ENCODE measurements at places on chromosomes 3 and 15.
A peak's percentile ranks its signal among the peaks of the same experiment; 100 is the strongest.

GRCh38 chr15:62847900-62848489 lies 194.6 kb upstream of the TPM1 start:
- peak; percentile 42 for DNase-seq

- DNase-seq, result no peak
These were observed 58.8 kb downstream of the NCEH1 start for GRCh38 chr3:172651936-172652625.

DNA sequence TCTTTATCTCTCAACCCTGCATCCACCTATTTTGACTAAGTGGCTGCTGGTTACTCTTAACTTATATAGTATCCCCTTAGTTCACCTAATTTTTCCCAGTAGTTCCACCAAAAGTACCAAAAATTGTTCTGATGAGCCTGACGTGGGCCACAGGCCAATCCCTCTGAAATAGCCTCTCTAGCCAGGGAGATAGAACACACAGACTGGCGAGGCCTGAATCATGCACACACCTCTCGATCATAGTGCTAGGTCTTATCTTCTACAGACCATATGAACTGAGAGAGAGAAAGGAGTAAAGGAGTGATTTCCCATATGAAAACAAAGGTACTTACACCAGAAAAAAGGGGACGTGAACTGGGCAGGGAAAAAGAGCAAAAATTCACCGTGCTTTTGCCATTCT lies 72.5 kb upstream of the ADAMTS9 start:
- no peak for DNase-seq

DNA sequence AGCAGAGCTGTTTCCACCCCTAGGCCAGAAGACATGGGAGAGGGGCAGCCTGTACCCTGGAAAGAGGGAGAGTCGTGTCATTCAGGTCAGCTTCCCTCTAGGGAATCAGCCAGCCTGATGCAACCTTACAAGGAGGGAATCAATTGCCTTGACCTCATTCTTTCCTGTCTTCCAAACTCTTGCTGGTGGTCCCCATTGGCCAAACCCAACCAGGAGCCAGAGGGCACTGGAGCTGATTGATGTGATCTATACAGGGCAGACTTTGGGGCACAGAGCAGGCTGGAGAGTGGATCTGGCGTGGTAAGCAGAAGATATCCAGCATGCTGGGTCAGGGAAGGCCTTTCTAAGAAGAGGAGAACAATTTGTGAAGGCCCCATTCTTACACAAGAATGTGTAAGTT lies 19.1 kb upstream of the MAGEF1 start:
- DNase-seq, result no peak

- no peak for DNase-seq
These were observed 47.6 kb upstream of the MRPS22 start for GRCh38 chr3:139296141-139296718.

- DNase-seq, result no peak
These were observed 41.1 kb upstream of the RASGRP1 start for GRCh38 chr15:38605744-38606143.

- no peak for DNase-seq
These were observed 52.6 kb downstream of the MCF2L2 start for GRCh38 chr3:183375787-183376186.

GRCh38 chr3:112351823-112352222 lies 18.9 kb downstream of the CD200 start:
- no peak for DNase-seq

DNA sequence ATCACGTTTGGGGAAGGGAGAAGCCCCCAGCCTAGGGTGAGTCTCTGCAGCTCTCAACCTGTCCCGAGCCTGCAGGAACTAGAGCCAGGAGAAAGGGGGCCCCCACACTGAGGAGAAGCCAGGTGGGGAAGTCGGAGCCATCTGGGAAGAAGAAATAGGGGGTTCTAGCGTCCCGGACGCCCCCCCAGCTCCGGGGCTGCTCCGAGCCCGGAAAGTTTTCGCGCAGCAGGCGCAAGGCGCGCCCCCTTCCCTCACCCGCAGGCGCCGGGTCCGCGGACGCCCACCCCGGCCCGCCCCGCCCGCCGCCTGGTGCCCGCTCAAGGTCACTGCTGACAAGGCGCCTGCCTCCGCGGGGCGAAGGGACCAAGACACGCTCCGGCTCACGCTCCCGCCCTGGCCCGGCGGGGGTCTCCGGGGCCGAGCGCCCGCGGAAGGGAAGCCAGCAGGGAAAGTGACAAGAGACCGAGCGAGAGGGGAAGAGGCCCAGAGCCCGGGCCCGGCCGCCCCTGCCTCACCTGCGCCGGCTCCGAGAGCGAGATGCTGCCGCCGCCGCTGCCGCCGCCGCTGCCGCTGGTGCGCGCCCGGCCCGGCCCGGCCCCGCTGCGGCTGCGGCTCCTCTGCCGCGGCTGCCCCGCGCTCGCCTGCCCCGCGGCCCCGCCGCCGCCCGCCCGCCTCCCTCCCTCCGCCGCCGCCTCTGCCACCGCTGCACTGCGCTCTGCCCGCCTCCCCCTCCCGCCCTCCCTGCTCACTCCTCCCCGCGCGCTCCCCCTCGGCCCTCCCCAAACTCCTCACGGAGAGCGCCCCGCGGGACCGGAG lies 108.4 kb upstream of the SLC6A11 start:
- DNase-seq, result no peak

- no peak for DNase-seq
These were observed 84.3 kb downstream of the ADAMTS7 start for GRCh38 chr15:78726870-78727551.

Data from immature natural killer cell (primary cell).